ENCODE measurements at places on chromosomes 1 and 21.
A peak's percentile ranks its signal among the peaks of the same experiment; 100 is the strongest.

- no peak for DNase-seq
Observed at GRCh38 chr1:210687582-210688279, 359.0 kb downstream of the HHAT start.

DNA sequence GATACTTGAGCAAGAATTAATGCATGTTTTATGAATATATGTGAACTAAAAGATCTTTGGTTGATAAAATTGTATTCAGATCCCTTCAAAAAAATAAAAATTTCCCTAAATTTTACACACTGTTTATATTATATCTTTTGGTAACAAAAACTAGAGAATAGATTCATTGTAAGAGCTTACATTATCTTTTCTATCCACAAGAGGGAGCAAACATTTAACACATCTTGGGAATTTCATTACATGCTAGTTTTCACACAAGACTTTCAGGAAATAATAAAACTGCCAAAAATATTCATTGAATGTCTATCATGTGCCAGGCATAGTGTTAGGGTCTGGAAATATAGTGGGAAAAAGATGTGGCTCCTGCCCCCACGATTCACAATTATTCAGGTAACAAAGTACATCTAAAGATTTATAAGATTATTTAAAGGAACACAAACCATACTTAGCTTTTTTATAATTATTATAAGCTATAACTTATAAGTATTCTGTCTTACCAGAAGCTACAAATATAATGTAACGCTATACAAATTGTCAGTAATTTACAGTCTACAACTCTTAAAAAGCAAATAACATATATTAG, 30.6 kb downstream of the FAF1 start:
- DNase-seq = no peak

- DNase-seq = no peak
Observed at GRCh38 chr1:94539496-94539895, 2.1 kb downstream of the F3 start.

- DNase-seq = no peak
Observed at GRCh38 chr21:33848249-33848953, 67.2 kb downstream of the ATP5PO start.

DNA sequence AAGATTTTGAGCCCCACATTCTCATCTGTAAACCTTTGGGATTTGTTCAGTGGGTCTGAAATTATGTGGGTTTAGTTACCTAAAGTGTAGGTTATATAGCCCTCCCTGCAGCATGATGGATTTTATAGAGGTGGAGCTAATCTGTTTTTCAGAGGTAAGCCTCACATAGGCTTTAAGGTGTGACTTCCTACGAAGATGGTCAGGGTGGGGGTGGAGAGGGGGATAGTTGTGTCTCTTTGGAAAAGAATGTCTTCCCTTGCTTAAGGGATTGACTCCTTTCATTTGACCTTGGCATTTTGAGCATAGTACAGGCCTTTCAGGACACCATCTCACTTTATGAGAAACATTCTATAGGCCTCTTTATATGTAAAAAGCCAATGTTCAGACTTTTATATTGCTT, 3.4 kb downstream of the CACHD1 start:
- no peak for DNase-seq

- DNase-seq = no peak
Observed at GRCh38 chr1:15965228-15965767, 10.6 kb downstream of the ZBTB17 start.

DNA sequence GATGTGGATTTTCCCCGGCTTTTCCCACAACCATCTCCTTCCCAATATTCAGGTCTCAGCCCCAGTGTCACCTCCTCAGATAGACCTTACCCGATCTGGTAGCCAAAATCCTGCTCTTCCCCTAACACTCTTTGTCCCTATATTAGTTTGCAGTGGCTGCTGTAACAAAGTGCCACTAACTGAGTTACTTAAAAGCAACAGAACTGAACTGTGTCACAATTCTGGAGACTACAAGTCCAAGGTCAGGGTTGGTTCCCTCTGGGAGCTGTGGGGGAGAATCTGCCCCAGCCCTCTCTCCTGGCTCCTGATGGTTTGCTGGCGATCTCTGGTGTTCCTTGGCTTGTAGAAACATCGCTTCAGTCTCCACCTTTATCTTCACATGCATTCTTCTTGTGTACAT, 64.0 kb downstream of the NENF start:
- DNase-seq = no peak

GRCh38 chr1:4653796-4654725, at the start of gene AJAP1:
AJAP1 (plus strand) TSS chr1:4654609; CDS start chr1:4655426, 817 bp downstream.
- DNase-seq = peak; percentile 19

DNA sequence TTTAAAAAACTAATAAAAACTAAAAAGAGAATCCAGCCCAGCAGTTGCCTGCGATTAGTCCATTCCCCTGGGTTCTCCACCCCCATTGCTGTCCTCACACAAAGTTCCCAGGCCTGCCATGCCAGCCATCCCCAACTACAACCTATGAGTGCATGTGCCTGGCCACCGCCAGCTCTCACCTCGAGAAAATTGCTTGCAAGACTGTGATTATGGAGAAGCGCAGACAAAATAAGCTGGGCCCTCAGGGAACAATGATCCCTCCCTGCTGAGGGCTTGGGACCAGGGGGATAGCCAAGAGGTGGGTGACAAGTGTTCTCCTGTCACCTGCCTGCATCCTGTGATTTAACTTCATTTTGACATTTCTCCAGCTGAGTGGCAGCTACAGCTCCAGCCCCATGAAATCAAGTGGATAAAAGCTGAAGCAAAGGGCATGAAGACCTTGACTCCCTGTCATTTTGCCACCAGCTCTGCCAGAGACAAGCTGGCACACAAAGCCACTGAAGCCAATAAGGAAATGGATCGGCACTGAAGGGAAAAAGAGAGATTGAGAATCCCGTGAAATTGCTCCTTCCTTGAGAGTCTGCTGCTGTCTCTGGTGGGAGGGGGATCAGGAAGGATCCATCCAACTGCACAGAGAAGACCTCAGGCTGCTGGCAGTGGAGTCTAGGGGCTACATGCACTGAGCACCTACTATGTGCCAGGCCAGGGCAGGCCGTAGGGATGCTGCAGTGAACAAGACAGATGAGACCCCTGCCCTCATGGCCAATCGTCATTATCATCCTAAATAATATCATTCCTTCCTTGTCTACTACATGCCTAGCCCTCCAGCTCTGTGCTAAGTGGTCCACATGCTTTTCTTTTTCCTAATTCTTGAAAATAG, 40.7 kb downstream of the MATN1 start:
- peak; percentile 1 for DNase-seq

- DNase-seq = no peak
Observed at GRCh38 chr1:228207851-228208821, at the start of gene OBSCN. OBSCN (plus strand) TSS chr1:228208044; CDS start chr1:228211784, 3,740 bp downstream.

DNA sequence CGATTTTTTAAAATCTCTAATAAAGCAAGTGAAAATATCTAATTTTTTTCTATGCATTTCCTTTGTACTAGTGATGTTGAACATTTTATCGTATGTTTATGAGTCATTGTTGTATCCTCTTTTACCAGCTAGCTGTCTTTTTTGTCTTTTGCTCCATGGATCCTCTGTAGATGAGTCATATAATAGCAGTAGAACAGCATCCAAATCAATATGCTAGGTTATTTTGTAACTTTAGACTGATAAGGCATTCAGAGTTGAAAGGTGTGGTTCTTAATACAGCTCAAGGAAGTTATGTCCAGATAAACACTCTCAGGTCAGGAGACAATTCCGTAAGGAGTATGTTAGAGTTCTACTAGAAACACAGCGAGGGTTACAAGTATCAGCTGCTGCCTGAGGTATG, 31.9 kb downstream of the MAP10 start:
- DNase-seq = no peak

DNA sequence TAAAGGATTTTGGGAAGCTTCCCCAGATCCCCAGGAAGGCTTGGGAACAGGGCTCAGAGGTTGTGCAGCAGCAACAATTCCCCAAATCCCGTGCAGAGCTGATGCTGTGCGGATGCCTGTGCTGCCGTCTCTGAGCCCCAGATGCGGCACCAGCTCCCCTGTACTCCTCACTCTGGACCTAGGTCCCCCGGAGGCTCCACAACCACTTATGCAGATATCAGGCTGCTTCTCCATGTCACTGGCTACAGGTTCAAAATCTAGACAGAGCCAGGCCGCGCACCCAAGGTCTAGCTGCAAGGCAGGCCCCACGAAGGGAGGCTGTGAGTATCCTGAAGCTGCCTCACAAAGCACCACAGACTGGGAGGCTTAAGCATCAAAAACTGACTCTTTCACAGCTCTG, 81.6 kb downstream of the PDE9A start:
- no peak for DNase-seq

DNA sequence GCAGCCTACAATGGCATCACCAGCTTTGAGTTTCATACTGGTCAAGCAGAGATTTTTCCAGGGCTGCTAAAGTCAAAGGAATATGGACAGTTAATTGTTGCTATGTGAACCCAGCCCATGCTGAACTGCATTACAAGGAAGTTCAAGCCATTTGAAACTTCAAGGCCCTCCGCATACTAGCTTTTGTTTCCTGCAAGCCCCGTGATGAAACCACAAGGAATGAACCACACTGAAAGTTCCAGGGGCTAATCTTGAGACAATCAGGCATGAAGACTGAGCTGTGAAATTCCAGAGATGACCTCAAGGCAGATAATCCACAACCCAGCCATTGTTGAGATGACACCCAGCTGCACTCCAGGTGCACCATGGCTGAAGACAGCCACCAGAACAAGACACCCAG, 180.8 kb downstream of the C1orf21 start:
- DNase-seq = no peak

- peak; percentile 75 for DNase-seq
Observed at GRCh38 chr1:39491146-39491921, at the start of gene BMP8A. BMP8A (plus strand) TSS chr1:39491636; CDS start chr1:39491992, 356 bp downstream.

DNA sequence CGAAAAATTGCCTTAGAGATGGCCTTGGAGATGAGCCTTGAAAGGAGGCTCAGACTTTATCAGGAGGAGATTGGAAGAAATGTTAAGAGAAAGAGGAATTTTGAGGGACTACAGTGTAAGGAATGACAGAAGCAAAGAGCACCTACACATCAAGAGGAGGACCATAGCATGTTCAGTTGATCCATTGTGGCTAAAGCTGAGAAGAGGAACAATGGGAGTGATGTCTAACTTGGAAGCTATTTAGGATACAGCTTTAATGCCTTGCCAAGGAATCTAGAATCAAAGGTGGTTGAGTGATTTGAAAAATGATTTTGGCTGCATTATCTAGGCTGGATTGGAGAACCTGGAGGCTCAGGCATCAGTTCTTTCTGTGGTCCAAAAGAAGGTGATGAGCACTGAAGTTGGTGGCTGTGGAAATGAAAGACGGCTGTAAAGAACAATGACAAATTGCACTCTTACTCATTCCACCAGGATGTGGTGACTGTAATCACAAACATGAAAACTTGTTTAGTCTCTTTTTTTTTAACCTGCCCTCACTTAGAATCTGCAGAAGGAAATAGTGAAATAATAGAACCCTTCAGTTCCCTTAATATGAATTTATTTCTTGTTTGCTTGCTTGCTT, 11.3 kb downstream of the FAM20B start:
- DNase-seq = no peak

- DNase-seq = no peak
Observed at GRCh38 chr21:41823906-41824305, 55.2 kb downstream of the PRDM15 start.

DNA sequence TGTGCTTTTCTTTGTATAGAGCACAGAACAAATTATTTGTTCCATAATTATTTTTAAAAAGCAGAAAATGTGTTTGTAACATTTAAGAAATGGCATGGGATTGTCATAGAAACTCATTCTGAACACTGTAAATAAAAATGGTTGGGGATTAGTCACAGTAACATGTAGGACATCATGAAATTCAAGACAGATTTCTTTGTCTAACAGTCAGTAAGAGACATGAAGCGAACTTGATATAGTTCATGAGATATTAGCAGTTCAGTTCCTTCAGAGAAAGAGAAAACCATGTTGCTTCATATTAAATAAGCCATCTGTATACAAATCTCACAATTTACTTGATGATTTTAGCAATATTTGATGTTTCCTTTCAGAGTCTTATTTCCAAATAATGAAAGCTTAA, 19.7 kb downstream of the NFIA start:
- no peak for DNase-seq

- DNase-seq = no peak
Observed at GRCh38 chr1:203537806-203538464, 44.0 kb downstream of the OPTC start.

DNA sequence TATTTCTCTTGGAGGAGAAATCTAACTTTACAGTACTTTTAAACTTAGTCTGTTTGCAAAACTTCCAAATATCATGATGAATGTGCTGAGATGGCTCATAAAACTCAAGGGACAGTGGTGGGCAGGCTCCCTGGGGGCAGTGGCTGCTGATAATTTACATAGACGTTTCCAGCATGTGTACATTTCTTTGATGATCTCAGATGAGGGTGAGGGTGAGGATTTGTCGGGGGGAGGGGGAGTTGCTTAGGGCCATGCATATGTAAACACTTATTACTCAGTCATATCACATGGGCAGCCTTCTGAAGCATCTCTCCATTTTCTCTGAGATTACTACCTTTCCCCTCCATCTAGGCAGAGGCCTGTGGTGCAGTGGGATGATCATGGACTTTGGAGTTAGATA, 152.9 kb upstream of the HMGB4 start:
- no peak for DNase-seq

- DNase-seq = no peak
Observed at GRCh38 chr1:78658901-78659300, 9.3 kb downstream of the IFI44 start.

DNA sequence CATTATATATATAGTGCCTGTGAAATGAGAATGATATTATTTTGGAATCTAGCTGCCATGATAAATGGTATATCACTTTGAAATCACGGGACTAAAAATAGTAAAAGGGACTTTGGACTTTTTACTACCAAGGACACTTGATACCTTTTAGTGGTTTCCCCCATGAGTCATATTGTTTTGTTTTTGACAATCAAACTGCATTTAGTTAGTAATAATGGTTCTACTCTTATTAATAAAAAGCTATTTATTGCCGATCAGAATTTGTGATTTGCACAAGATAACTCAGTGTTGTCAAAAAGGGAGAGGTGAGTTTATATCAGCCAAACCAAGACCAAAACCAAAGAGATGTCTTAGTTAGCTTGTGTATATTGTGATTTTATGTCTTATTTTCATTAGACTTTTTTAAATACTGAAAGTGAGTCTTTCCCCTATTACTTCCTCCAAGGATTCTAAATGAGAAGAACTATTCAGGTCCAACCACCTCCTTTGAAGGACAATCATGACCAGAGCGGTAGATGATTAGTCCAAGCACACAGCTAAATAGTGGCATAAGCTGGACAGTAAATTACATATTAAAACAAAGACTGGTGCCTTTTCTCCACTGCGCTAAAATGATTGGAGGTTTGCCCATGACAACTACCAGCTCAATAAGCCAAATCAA, 281.7 kb upstream of the ESRRG start:
- no peak for DNase-seq

DNA sequence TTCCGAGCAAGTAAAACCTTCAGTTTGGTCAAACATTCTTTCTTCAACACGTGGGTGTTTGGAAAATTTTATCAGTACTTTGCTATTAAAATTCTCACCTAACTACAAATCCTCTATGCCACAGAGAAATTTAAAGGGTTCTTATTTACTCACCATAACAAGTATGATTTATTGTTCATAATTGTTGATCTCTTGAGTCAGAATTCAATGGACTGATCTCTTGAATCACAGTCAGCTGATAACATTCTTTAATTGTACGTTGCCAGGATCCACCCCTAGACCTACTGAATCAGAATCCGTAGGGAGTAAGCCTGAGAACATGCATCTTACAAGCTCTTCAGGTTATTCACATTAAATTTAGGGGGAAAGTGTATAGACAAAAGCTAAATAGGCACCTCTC, 51.2 kb downstream of the DIPK1A start:
- no peak for DNase-seq

- peak; percentile 8 for DNase-seq
Observed at GRCh38 chr1:202248861-202249260, 55.3 kb downstream of the LGR6 start.

GRCh38 chr1:197392541-197392940, 124.5 kb downstream of the CRB1 start:
- no peak for DNase-seq
